Neural progenitor cell (in vitro differentiated cells): ENCODE measurements at places on chromosomes 2 and 18. TPM values are rescaled to one million over a fixed set of nuclear protein-coding genes. Genes with fewer than 3 reads are reported as not detected.

DNA sequence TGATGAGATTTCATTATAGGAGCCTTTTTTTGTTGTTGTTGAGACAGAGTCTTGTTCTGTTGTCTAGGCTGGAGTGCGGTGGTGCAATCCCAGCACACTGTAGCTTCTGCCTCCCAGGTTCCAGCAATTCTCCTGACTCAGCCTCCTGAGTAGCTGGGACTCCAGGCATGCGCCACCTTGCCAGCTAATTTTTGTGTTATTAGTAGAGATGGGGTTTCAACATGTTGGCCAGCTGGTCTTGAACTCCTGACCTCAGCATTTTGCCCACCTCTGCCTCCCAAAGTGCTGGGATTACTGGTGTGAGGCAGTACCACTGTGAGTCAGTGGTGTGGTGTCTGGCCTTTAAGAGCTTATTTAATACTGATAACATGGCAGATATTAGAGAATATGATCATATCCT is 60.1 kb downstream of the MOB4 start:
- DNase-seq, result no peak

The CTAGE1 gene
- not detected in 2 replicates for total RNA-seq

DNA sequence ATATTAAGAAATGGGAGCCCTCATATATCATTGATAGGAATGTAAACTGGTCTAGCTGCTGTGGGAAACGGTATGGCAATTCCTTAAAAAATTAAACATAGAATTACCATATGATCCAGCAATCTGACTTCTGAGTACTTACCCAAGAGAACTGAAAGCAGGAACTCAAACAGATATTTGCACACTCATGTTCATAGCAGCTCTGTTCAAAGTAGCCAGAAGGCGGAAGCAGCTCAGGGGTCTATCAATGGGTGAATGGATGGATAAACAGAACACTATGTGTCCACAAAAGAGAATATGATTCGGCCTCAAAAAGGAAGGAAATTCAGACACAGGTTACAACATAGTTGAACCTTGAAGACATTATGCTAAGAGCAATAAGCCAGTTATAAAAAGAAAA is 135.7 kb upstream of the NDUFV2 start:
- DNase-seq, result no peak

DNA sequence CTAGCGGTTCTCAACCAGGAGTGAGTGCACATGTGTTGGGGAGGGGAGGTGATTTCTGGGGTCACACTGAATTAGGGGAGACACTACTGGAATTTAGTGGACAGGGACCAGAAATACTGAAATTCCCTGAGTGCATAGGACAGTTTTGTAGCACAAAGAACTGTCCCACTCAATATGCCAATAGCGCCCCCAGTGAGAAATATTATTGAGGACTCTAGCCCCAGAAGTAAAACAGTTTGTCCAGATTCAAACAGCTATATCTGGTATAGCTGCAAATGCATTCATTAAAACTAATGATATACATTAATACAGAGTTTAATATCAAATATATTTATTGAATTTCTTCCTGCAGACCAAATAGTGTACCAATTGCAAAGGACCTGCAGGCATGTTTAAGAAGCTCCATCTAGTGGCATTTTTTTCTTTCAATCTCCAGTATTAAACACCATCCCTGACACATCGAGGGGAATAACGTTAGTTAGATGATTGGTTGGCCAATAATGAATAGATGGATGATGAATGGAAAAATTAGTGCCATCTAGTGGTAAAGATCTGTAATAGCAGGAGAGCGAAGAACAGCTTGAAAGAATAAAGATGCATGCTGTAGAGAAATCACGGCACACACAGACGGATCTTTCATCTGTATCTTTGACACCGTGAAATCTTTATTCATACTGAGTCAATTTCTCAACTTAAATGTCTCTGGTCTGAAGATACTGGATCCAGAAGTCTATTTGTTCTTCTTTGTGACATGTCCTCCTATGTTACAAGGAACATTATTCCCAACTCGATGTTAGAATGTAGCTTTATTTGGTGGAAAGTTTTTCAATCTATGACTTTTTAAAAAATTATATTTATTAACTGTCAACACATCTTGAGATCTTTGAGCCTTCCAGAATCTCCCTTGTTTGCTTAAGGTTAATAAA is 62.5 kb downstream of the DHRS9 start:
- peak; percentile 12 for DNase-seq

The TIMM21 gene
- total RNA-seq, result 24.0 and 28.4 TPM in 2 replicates

The KIF5C gene
- 53.0 and 63.1 TPM in 2 replicates for total RNA-seq

DNA sequence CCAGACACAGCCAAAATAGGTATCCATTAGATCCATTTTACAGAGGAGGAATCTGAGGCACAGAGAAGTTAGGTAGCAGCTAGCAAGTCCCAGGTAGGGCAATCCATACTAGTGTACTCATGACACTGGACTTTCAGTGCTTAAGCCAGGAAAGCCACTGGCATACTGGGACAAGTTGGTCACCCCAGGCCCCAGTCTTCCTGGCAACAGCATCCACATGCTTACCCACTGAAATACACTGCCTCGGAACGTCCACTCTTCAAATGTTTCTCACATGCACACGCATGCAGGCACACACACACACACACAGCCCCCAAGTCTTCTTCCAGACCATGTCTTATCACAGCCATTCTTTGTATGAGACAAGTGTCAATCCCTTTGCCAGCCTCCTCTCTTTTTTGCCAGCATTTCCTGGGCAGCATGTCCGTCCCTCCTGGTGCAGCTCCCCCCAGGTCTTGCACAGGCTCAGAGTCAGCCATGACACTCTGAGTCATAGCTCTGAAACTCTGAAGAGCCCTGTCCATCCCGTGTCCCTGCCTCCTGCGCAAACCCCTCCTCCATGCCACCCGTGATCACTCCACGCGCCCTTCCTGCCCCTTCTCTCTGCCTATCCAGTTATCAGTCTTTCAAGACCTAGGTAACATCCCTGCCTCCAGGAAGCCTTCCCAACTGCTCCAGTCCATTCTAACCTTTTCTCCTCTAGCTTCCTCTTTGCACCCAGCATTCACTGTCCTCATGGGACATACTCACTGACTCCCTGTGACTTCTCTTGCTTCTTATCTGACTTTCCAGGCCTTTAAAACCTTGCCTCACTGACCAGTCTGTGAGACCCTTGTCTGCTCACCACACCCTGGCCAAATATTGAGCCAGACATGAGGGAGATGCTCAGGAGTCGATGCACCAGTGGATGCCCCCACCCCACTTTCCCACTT is 10.9 kb upstream of the TEX261 start:
- DNase-seq, result no peak

DNA sequence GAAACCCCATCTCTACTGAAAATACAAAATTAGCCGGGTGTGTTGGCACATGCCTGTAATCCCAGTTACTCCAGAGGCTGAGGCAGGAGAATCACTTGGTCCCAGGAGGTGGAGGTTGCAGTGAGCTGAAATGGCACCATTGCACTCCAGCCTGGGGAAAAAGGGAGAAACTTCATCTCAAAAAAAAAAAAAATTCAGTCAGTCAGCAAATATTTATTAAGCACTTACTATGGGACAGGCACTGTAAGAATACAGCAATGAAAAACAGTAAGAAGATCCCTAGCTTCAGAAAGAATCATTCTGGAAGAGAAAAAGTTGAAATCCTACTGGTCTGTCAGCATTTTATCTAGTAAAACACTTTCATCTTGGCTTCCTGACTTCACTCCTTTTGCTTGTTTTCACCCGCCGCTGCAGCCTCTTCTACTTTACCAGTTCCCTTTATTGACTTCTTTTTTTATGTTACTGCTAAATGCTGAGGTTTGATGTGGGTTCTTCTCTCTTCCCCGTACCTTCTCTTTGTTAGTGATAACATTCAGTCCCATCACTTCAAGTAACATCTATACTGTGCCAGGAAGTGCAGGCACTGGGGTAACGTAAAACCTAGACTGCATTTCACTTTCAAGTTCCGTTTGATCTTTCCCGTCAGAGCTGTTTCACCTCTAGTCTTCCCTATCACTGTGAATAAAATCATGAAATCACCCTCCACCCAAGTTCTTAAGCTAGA is 10.8 kb upstream of the TAF4B start:
- DNase-seq, result no peak

The FHOD3 gene
- total RNA-seq, result 69.7 and 70.2 TPM in 2 replicates

The ARHGAP15 gene
- 2.5 and 5.9 TPM in 2 replicates for total RNA-seq

DNA sequence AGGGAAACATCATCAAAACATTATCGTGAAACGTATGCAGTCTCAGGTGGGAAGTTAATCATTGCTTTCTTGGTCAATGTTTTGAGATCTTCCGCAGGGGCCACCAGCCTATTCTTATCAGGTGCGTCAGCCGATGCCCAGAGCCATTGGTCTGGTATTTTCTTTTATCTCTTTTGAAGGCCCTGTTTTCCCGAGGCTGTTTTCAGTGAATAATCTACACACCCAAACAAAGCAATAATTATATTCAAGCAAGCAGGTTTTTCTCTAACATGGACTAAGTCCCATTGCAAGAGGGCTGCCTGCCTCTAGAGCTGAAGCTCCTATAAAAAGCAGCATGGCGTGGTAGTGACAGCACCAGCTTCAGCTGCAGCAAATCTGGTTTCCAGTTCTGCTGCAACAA is 430.0 kb upstream of the ID2 start:
- DNase-seq, result no peak

The MC2R gene
- total RNA-seq, result not detected in 2 replicates

The EFR3B gene
- 17.2 and 21.2 TPM in 2 replicates for total RNA-seq

GRCh38 chr2:157418239-157418641 is 25.6 kb downstream of the CYTIP start:
- DNase-seq, result no peak

The ALKAL2 gene
- not detected in 2 replicates for total RNA-seq

The CNGA3 gene
- not detected in 2 replicates for total RNA-seq

The NCKAP5 gene
- 0.43 and 0.47 TPM in 2 replicates for total RNA-seq
